Fibroblast of gingiva (primary cell): ENCODE measurements at places on chromosomes 2 and 18.

GRCh38 chr2:218708086-218708485 is 2.5 kb upstream of the TTLL4 start:
- DNase-seq, result no peak

DNA sequence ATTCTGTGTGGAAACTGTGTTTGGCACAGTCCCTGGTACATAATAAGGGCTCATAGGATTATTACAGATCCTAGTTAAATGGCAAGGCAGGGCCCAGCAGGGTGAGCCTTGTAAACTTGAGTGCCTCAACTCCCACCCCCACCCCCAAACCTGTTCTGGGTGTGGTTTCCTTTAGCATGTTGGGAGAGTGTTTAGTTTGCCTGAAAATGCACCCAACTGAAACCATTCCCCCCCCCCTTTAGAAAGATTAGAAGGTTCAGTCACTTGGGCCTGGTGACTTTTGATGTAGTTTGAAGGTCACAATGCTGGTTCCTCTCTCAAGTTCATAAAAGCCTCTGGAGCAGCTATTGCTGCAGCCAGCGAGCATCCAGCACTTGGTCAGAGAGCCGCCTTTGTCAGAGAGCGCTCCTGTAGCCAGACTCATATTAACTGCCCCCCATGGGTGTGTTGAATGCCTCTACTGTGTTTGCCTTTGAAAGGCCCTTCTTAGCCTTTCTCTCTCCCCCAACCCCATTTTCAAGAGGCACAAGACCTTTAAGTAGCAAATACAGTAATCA is 113.7 kb downstream of the SPTBN1 start:
- no peak for DNase-seq

GRCh38 chr2:240293557-240294461 is 141.7 kb upstream of the GPC1 start:
- DNase-seq, result no peak

DNA sequence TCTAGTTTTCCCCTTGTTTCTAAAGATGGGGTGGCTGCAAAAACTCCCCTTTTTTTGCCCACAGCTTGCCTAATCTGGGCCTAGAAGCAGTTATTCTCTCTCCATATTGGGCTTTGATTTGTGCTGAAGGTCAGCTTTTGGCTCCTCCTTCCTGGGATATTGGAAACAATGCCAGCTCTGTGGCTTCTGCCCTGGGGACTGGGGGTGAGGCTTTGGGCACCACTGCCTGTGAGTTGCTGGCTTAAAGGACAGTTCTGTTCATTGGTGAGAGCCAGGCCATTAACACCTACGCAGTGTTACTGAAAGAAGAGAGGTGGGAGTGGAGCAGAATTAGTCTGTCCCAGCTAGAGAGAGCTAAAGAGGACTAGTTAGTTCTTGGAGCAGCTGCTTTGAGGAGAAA is 4.3 kb downstream of the UBXN2A start:
- peak; percentile 12 for DNase-seq

DNA sequence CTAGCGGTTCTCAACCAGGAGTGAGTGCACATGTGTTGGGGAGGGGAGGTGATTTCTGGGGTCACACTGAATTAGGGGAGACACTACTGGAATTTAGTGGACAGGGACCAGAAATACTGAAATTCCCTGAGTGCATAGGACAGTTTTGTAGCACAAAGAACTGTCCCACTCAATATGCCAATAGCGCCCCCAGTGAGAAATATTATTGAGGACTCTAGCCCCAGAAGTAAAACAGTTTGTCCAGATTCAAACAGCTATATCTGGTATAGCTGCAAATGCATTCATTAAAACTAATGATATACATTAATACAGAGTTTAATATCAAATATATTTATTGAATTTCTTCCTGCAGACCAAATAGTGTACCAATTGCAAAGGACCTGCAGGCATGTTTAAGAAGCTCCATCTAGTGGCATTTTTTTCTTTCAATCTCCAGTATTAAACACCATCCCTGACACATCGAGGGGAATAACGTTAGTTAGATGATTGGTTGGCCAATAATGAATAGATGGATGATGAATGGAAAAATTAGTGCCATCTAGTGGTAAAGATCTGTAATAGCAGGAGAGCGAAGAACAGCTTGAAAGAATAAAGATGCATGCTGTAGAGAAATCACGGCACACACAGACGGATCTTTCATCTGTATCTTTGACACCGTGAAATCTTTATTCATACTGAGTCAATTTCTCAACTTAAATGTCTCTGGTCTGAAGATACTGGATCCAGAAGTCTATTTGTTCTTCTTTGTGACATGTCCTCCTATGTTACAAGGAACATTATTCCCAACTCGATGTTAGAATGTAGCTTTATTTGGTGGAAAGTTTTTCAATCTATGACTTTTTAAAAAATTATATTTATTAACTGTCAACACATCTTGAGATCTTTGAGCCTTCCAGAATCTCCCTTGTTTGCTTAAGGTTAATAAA is 62.5 kb downstream of the DHRS9 start:
- peak; percentile 42 for DNase-seq

- DNase-seq, result peak; percentile 21
Measured at GRCh38 chr2:150165988-150166312, 321.5 kb downstream of the RND3 start.

GRCh38 chr2:109117780-109118179 is 11.2 kb upstream of the SH3RF3 start:
- peak; percentile 50 for DNase-seq

DNA sequence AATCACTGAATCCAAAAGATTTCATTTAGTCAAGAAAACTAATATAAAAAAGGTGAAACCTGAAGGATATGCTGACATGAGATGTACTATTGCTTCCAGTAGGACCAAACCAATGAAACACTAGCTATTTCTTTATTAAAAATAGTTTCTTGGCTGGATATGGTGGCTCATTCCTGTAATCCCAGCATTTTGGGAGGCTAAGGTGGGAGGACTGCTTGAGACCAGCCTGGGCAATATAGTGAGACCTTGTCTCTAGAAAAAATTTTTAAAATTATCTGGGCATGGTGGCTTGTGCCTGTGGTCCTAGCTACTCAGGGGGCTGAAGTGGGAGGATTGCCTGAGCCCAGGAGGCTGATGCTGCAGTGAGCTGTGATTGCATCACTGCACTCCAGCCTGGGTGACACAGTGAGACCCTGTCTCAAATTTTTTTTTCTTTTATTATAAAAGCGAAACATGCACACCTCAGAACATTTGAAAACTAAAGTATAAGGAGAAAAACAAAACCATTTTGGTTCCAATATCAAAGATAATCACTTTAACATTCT is 266.2 kb downstream of the TGIF1 start:
- no peak for DNase-seq

DNA sequence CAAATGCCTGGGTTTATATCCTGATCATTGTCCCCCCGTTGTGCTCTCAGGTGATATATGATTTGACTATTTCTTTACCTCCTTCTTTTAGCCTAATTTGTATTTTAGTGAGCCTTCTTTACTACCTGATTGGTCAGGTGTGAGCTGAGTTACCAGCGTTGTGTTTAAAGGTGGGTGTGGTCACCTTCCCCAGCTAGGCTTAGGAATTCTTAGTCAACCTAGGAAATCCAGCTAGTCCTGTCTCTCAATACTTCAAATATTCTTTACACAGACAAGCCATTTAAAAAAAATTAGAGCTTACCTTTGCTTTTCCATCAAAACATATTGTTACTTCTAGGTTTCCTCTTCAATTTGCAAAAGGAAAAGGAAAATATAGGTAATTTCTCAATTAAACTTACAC is 30.2 kb downstream of the KYNU start:
- no peak for DNase-seq

- DNase-seq, result no peak
Measured at GRCh38 chr18:8450013-8450412, 159.2 kb upstream of the RAB12 start.

DNA sequence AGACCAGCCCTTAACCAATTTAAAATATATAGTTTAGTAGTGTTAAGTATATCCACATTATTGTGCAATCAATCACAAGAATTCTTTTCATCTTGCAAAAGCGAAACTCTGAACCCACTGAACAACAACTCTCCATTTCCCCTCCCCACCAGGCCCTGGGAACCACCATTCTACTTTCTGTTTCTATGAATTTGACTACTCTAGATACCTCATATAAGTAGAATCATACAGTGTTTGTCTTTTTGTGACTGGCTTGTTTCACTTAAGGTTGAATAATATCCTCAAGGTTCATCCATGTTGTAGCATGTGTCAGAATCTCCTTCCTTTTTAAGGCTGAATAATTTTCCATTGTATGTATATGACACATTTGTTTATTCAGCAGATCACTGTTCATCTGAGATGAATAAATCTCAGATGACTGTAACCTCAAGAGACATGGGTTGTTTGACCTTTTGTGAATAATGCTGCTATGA is 8.1 kb upstream of the SOS1 start:
- DNase-seq, result peak; percentile 37

GRCh38 chr18:48808476-48808875 is 142.3 kb downstream of the SMAD7 start:
- DNase-seq, result no peak

GRCh38 chr18:68642003-68642402 is 72.9 kb downstream of the TMX3 start:
- DNase-seq, result no peak

- DNase-seq, result no peak
Measured at GRCh38 chr18:77528872-77529271, 279.2 kb downstream of the GALR1 start.

GRCh38 chr2:53182601-53183000 is 585.0 kb upstream of the CHAC2 start:
- DNase-seq, result no peak

GRCh38 chr2:127176371-127177311 is 43.5 kb downstream of the CYP27C1 start:
- peak; percentile 73 for DNase-seq
